ENCODE measurements at places on chromosomes 5 and 9. TPM values are rescaled to one million over a fixed set of nuclear protein-coding genes. Genes with fewer than 3 reads are reported as not detected.
A peak's percentile ranks its signal among the peaks of the same experiment; 100 is the strongest.

- DNase-seq, result no peak
Measured at GRCh38 chr5:124644138-124644537, 102.3 kb downstream of the ZNF608 start.

The DOK3 gene
- total RNA-seq, result 1.3 TPM

DNA sequence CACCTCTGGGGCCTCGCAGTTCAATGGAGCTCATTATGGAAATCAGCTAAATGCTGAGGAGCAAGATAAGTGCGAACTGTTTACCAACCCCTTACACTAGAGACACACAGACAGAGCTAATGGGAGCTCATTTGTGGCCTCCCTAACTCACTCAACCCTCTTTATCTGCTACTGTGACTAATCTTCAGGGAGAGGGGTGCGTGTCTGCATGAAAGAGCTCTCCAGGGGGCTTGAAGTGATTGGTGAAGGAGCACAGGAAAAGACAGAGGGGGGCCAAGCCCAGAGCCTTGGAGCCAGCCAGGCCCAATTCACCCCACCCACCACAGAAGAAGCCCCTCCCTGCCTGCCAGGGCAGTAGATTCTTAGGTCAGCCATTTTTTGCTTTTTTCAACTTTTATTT, 466.8 kb upstream of the BRINP1 start:
- DNase-seq, result no peak

The OBP2B gene
- not detected for total RNA-seq

DNA sequence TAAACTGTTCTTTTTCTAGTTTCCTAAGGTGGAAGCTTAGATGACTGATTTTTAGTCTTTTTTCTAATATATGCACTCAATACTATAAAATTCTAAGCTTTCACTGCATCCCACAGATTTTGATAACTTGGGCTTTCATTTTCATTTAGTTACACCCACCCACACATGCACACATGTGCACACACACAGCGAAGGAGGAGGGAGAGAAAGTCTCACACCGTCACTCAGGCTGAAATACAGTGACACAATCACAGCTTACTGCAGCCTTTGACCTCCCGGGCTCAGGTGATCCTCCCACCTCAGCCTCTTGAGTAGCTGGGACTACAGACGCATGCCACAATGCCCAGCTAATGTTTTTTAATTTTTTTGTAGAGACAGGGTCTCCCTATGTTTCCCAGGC, 96.5 kb downstream of the SMIM23 start:
- DNase-seq, result no peak

DNA sequence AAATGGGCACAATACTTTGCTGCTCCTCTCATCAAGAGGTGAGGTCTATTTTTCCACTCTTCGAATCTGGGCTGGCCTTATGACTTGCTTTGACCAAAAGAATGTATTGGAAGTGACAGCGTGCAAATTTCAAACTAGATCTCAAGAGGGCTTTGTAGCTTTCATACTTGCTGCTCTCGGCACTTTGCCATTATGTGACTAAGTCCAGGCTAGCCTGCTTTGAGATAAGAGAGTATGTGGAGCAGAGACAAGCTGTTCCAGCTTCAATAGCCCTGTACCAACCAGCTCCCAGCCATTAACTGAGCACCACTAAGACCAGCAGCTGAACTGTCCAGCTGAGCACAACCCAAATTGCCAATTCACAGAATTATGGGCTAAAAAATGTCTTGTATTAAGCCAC, 124.6 kb downstream of the ACER2 start:
- DNase-seq, result peak; percentile 67

DNA sequence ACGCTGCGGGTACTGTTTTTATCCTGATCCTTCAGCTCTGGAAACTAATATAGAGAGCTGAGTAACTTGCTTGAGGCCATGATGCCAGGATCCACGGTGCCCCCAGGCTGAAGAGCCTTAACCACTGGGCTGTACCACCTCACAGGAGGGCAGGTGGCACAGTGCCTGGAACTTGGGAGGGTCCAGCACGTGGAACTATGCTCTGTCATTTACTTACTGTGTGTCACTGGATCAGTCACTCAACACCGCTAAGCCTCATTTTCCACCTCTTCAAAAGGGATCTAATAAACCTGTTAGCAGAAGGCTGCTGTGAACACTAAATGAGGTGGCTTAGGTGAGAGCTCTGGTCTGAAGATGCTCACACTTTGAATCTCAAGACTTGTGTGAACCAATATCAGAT, 29.6 kb downstream of the KCNIP1 start:
- no peak for DNase-seq

DNA sequence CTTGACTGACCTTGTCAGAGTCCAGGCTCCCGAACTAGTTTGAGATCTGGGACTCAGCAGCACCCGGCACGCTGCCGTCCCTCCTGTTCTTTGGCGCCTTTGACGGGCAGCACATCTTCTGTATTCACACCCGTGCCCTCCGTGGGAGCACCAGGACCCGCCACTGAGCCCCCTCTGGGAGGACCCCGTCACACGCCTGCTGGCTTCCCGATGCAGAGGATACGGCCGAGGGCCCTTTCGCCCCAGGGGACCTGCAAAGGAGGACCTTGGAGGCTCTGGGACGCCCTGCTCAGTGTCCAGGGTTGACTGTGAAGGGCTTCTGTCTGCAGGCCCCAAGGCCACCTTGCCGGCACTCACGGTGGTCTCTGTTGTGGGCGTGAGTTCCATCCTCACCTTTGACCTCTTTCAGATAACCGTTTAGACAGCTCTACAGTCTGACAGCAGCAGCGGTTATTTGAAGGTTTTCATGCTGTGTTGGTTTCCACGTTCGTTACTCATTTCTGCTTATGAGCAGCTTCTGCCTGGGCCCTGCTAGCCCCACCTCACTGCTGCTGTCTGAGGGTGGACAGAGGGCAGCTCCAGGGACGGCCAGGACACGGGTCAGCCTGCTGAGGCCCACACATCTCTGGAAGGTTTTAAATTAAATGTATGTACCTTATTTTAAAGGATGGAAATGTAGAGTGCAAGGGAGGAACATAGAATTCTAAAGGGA, 12.6 kb upstream of the EXOC3 start:
- DNase-seq, result no peak

GRCh38 chr5:78509884-78510769, 138.4 kb downstream of the LHFPL2 start:
- peak; percentile 29 for DNase-seq

- DNase-seq, result no peak
Measured at GRCh38 chr5:6611334-6612256, 21.2 kb downstream of the NSUN2 start.

DNA sequence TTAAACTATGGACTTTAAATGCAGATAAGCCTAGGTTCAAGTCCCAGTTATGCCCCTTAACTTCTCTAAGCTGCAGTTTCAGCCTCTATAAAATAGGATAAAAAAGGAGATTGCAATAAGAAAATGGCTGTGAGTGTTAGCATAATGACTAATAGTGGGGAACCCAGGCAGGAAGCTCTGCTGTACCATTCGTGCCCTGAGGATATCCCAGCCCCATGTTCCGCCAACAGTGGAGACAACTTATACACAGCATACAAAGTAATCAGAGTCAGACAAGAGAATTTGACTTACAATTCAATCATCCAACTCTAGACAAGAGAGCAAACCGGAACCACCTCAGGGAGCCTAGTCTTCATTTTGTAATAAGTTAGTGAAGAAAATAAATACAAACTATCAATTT, 141.5 kb upstream of the FSTL4 start:
- no peak for DNase-seq

DNA sequence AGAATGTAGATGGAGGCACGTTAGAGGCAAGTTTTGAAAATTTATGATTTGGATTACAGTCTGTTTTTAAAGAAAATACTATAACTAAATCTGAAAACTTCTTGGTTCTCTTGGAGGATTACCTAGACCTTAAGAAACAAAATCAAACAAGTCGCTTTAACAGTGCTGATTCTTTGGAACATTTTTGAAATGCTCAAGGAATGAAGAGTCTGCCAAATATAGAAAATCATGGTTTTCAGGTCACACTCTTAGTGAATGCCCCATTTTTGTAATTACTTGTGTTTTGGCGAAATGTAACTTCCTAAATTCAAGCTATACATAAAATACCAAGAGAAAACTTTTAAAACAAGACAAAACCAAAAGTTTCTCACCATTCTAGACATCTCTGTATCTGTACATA, 93.2 kb downstream of the EQTN start:
- no peak for DNase-seq

The LHX3 gene
- not detected for total RNA-seq

The FBP1 gene
- not detected for total RNA-seq

DNA sequence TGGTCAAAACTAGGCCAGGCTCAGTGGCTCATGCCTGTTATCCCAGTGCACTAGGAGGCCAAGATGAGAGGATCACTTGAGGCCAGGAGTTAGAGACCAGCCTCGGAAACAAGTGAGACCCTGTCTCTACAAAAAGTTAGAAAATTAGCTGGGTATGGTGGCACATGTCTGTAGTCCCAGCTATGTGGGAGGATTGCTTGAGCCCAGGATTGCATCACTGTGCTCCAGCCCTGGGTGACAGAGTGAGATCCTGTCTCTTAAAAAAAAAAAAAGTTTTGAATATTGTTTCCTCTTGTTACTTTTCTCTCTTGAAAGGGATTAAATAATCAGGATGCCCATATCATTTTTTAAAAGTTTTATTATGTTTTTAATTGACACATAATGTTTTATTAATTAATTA, 7.6 kb downstream of the ARHGEF37 start:
- no peak for DNase-seq

- DNase-seq, result peak; percentile 80
Measured at GRCh38 chr9:17462869-17463464, 115.9 kb upstream of the SH3GL2 start.

The FCN2 gene
- total RNA-seq, result not detected

The IL6ST gene
- total RNA-seq, result 1,116 TPM

GRCh38 chr5:83473346-83474160, 2.0 kb downstream of the VCAN start:
- DNase-seq, result peak; percentile 99

The QSOX2 gene
- 9.2 TPM for total RNA-seq

- DNase-seq, result no peak
Measured at GRCh38 chr5:73305386-73305785, 132.4 kb downstream of the TMEM174 start.

The SELENOP gene
- 58.1 TPM for total RNA-seq

DNA sequence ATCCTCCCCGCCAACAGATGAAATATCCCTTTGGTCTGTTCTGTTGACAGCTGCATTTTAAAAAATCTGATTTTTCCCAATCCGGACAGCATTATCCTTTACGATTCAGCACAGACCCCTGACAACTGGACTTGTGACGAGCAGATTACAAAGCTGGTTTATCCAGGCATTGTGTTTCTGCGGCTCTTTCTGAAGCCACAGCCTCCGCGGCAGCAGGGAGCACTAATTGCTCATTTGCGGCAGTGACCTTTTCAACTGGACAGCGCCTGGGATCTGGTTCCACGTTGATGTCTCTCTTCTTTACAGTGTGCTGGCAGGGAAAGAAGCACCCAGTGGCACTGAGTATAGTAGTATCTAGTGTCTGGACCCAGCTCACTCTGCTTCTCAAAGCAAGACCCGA, 351.2 kb downstream of the ZNF608 start:
- no peak for DNase-seq

DNA sequence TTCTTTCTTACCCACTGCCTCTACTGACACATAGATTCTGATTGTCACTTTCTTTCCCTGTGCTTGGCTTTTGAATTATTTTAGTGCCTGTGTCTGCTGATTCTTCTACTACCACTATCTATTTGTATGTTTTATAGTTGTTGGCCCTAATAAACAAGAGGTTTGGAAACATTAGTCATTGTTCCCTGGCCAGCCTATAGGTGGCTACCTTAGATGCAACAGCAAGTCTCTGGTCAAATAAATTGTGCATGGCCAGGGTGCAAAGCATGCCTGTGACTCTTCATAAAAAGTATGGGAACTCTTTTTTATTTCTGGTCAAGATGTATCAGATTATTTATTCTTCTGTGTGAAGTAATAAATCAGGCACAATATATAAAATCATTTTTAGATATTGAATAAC, 124.4 kb downstream of the PLK2 start:
- DNase-seq, result no peak

DNA sequence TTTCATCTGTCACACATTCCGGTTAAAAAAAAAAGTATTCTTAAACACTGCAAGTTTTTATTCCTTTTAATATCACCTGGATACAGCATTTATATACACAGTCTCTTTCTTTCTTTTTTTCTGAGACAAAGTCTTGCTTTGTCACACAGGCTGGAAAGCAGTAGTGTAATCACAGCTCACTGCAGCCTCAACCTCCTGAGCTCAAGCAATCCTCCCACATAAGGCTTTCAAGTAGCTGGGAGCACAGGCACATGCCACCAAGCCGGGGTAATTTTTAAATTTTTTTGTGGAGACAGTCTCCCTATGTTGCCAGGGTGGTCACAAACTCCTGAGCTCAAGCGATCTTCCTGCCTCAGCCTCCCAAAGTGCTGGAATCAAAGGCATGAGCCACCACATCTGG, 13.9 kb downstream of the KIF20A start:
- DNase-seq, result no peak

DNA sequence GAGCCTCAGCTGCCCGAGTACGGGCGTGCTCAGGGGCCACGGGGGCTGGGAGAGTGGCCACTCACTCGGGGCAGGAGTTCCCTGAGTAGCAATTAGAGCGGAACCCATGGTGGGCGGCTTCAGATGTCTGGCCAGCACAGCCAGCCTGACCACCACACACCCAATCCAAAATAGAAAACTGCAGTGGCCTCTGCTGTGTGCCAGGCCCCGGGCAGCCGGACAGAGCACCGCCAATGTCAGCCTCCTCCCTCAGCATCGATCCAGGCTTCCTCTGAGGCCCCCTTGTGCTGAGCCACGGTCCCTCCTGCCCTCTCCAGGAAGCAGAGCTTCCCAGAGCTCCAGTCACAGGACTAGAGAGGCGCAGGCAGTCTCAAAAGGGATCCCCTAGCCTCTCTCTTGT, 2.7 kb downstream of the ADAMTS2 start:
- DNase-seq, result peak; percentile 72

- DNase-seq, result no peak
Measured at GRCh38 chr5:93044859-93045666, 536.0 kb downstream of the NR2F1-AS1 start.

DNA sequence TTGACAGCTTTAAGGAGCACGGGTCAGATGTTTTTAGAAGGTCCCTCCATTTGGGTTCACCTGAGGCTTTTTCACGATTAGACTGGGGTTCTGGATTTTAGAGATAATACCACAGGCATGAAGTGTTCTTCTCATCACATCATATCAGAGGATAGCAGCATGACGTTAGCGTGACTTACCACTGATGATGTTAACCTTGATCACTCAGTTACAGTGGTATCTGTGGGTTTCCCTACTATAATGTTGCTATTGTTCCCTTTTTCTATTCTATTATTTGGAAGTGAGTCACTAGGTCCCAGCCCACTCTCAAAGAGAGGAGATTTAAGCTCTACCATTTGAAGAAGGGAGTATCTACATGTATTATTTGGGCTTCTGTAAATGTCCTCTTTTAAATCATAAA, 300.0 kb downstream of the MAST4 start:
- DNase-seq, result peak; percentile 48

The NFX1 gene
- 27.5 TPM for total RNA-seq

GRCh38 chr9:72443855-72444254, 77.6 kb upstream of the TMC1 start:
- DNase-seq, result no peak

- DNase-seq, result no peak
Measured at GRCh38 chr9:73541923-73542322, 390.3 kb downstream of the ANXA1 start.

All from fibroblast of the aortic adventitia (primary cell).